ENCODE measurements at places on chromosomes 5 and 9. TPM values are rescaled to one million over a fixed set of nuclear protein-coding genes. Genes with fewer than 3 reads are reported as not detected.

Gene TRIM7
- polyA plus RNA-seq = 0.33 TPM

Gene GGTA1
- polyA plus RNA-seq = 5.4 TPM

Gene CCDC187
- polyA plus RNA-seq = 2.3 TPM

Gene PKD2L2
- not detected for polyA plus RNA-seq

Gene FRMD3
- 23.3 TPM for polyA plus RNA-seq

Gene SCAI
- polyA plus RNA-seq = 11.7 TPM

Gene DRD1
- polyA plus RNA-seq = not detected

Gene MAMDC4
- polyA plus RNA-seq = 10.9 TPM

Gene C5orf63
- 11.1 TPM for polyA plus RNA-seq

Gene LRRC19
- polyA plus RNA-seq = 12.2 TPM

Gene MLANA
- 1.0 TPM for polyA plus RNA-seq

Gene MRPL22
- 49.6 TPM for polyA plus RNA-seq

Gene FCN2
- polyA plus RNA-seq = 0.52 TPM

Gene CNTNAP3B
- 13.2 TPM for polyA plus RNA-seq

Gene SCGB3A1
- polyA plus RNA-seq = 0.89 TPM

Gene CDC20B
- polyA plus RNA-seq = 0.77 TPM

Gene F2RL1
- 47.2 TPM for polyA plus RNA-seq

Measured in renal cortex interstitium (tissue), 15 donors.